ENCODE measurements at places on chromosomes 4 and X.

GRCh38 chr4:56055027-56055977 is 106.6 kb downstream of the CEP135 start:
- no peak for DNase-seq

DNA sequence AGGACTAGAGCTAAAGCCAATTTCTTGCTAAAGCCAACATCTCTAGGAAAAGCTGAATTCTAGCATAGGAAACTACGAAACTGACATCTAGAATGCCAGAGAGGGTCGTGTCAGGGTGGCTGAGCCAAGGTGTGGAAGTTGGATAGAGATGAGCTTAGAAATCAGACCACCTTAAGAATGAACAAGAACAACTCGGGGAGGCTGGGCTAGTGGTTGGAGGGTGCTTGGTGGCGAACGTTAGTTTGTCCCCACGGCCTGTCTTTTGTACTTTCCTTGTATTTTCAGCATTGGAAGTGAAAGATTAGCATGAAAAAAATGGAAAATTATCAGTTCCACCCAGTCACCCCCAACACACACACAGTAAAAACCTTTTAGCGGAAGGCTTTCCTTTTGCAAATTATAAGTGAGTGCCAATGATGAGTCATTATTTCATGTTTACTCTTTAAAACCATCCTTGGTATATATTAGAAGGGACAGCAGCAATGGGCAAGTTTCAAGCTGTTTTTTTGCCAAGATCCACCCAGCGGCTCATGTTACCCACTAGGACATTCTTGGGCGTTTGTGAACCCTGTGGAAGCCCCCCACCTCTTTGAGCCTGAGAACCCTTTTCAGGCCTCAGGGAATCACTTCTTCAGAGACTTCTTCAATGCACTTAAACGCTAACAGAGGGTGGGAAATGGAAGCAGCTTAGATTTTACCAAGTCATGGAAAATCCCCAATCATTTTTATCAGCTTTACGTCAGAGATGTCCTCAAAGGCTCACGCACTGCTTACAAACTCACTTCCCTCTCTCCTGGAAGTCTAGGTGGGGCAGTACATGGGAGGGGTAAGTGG is 4.9 kb upstream of the PPEF1 start:
- DNase-seq = no peak

GRCh38 chr4:97123573-97123972 is 1019.7 kb downstream of the STPG2 start:
- no peak for DNase-seq

GRCh38 chr4:26611372-26611771 is 27.5 kb downstream of the TBC1D19 start:
- no peak for DNase-seq

DNA sequence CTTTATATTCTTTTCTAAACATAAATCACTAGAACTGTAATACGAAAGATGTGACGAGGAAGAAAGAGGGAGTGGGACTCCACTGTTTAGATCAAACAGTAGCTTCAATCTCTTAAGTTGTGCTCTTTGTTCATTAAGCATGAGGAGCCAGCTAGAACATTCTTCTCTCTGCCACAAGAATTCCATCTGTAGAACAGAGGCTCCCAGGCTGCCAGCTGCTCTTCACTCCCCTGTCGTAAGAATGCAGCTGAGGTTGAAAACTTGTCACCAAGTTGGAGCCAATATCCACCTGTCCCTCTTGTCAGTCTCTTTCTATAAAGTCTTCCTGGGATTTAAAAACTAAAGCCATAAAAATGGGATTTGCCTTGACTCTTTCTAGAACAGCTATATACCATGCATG is 65.0 kb upstream of the SEC24B start:
- DNase-seq = no peak
